Left colon (tissue), 2 donors: ENCODE measurements at places on chromosomes 6 and 20. TPM values are rescaled to one million over a fixed set of nuclear protein-coding genes. Genes with fewer than 3 reads are reported as not detected.

Gene RBBP9
- 10.4 TPM for total RNA-seq

GRCh38 chr6:28863604-28864325, 60.0 kb downstream of the TRIM27 start:
- DNase-seq, result peak; percentile 69

DNA sequence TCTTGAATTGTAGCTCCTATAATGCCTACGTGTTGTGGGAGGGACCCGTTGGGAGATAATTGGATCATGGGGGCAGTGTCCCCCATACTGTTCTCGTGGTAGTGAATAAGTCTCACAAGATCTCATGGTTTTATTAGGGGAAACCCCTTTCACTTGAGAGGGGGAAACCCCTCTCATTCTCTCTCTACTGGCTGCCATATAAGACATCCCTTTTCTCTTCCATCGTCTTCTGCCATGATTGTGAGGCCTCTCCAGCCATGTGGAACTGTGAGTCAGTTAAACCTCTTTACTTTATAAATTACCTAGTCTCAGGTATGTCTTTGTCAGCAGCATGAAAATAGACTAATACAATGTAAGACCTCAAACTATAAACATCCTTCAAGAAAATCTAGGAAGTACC, 23.1 kb downstream of the PAQR8 start:
- DNase-seq, result no peak

DNA sequence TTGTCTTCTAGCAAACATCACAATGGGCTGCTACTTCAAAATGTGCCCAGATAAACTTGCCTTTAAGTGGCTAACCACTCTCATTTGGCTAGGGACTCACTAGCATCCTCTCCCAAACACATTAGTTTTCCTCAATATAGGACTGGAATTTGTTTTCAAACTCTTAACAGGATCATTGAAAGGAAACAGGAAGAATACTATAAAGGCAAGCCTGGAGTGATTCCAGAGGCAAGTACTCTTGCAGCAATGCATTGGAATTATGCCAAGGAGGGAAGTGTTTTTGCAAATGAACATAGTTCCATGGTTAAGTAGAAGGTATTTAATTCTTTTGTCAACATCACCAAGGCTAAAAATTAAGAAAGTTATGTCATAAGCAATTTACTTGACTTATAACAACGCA, 12.2 kb downstream of the EPHA7 start:
- DNase-seq, result no peak
